ENCODE measurements at places on chromosomes 6 and 20.
A peak's percentile ranks its signal among the peaks of the same experiment; 100 is the strongest.

GRCh38 chr20:19964289-19965265 is 52.6 kb upstream of the NAA20 start:
- DNase-seq, result no peak

GRCh38 chr6:116497113-116497676 is 14.2 kb upstream of the CALHM5 start:
- no peak for DNase-seq

DNA sequence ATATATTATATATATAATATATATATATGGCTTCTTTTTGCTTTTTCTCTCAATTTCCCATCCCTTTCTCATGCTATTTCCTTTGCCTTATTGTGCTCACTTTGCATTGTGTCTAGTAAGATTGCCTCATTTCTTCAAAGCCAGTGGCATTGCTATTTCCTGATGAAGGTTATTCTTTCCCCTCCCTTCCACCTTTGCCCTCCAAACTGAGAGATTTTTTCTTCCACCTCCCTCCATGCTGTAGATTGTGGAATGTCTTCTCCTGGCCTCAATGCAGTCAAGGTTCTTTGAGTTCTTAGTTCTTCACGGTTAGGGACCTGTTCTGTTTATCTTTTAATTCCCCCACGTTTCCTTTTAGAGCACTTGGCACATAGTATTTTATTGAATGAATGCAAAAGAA is 17.2 kb downstream of the SH3BGRL2 start:
- no peak for DNase-seq

- peak; percentile 65 for DNase-seq
Observed at GRCh38 chr6:139349464-139350020, 24.9 kb downstream of the CITED2 start.

DNA sequence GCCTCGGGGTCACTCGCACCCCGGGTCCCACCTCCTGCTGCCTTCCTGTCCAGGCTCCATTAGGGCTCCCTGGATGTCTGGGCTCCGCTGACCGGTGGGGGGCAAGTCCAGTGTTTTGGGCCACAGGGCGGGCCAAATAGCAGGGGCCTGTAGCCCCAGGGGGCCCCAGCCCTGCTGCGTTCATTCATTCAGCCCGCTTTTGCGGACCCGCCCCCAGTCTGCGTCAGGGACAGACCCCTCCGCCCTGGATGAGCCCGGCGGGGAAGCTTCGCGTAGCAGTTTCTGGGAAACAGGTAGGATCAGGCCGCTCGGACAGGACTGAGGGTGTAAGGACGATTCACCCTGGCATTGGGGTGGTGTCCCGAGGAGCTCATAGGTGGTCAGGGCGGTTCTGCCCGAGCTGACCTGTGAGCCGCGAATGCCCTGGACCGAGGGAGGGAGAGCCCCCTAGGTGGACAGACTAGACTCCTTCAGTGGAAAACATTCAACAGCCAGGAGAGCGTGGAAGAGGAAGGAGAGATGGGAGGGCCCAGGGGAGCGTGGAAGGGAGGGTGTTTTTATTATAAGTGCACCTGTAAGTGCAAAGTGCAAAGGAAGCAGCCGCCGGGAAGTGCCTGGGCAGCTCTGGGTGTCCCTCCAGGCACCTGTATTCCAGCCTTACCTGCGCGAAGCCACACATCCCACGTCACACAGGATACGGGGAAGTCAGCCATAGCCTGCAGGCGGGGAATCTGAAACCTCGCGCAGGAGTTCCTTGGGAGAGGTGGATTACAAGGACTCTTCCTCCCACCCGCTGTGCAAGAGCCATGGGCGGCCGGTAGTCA is 662 bp downstream of the ENTPD6 start:
- peak; percentile 72 for DNase-seq

GRCh38 chr6:53628354-53629119 is 37.0 kb downstream of the KLHL31 start:
- no peak for DNase-seq

DNA sequence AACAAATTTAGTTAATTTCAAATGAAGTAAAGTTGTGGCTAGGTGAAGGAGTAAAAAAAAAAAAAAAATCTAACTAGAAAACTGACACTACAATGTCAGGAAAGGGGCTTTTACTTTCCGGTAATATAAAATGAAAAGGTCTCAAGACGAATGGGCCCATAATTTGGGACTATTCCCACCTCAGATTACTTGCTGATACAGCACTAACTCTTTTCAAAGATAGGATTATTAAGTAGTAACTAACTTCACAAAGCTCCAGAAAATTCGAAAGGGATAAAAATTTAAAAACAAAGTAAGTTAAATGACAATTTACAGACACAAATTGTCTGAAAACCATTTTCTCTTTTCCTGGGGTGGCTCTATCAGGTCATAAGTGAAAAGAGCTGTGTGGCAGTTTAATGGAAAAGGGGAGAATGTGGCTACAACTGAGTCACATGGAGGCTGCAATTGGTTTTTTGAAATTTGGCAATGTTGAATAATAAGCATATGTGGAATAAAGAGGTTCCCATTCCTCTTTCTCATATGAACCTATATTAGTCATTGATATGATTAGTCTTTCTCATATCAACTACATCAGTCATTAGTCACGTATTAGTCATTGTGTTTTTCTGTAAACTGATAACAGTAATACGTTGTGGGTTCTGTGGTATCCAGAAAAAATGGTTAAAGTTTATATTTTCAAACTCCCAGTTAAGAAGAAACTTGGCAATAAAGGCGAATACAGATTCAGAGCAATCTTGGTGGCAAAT is 78.0 kb downstream of the RWDD2A start:
- no peak for DNase-seq

- no peak for DNase-seq
Observed at GRCh38 chr20:57666106-57666833, 43.5 kb downstream of the PMEPA1 start.

GRCh38 chr20:36924167-36925045 is 27.1 kb downstream of the SAMHD1 start:
- no peak for DNase-seq

GRCh38 chr6:72826037-72826436 is 204.2 kb downstream of the KCNQ5 start:
- no peak for DNase-seq

DNA sequence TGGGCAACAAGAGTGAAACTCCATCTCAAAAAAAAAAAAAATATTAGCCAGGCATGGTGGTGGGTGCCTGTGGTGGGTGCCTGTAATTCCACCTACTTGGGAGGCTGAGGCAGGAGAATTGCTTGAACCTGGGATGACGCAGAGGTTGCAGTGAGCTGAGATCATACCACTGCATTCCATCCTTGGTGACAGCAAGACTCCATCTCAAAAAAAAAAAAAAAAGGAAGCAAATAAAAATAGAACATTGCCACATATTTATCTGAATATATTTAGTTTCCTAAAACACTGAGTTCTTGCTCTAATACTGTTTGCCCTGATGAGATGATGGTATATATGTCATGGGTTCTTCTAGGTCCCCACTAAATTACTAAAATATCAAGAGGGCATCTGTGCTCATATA is 28.4 kb downstream of the CASP8AP2 start:
- no peak for DNase-seq

- no peak for DNase-seq
Observed at GRCh38 chr6:32424589-32425300, 14.9 kb upstream of the HLA-DRA start.

DNA sequence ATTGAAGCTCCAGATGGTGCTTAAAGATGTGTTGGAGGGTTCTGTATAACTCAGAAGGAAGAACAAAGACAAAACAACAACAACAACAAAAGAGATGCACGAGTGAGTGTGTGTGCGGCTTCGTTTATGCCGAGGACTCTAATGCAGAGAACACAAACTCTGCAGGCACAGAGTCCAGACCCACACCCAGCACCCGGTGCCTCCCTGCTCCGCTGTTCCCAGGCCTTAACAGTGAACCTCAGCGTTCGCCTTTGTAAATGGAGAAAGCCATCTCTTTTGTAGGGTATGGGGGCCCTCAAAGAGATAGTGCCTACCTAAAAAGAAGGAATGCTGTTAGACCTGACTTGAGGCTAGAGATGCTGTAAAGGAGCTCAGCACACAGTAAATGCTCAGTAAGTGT is 243.3 kb downstream of the ERMARD start:
- no peak for DNase-seq

GRCh38 chr6:14797875-14798593 is 447.8 kb upstream of the JARID2 start:
- DNase-seq, result no peak

GRCh38 chr20:61030130-61030529 is 221.9 kb upstream of the CDH4 start:
- DNase-seq, result no peak

DNA sequence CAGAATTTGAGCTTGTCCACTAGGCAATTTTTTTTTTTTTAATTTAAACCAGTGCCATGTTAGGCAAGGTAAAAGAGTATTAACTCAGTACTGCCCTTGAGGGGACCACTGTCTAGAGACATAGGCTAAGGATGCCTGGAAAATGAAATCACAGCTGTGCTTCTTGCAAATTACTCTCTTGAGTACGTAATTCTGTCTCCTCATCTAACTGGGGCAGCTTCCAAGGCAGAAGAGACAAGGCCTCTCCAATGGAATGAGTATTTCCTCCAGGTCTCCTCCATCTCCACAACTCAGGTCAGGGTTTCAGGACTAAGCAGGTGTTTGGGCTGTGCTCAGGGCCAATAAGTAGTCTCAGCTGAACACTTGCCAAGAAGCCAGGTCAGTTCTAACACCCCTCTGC is 33.8 kb upstream of the MRPS10 start:
- no peak for DNase-seq

DNA sequence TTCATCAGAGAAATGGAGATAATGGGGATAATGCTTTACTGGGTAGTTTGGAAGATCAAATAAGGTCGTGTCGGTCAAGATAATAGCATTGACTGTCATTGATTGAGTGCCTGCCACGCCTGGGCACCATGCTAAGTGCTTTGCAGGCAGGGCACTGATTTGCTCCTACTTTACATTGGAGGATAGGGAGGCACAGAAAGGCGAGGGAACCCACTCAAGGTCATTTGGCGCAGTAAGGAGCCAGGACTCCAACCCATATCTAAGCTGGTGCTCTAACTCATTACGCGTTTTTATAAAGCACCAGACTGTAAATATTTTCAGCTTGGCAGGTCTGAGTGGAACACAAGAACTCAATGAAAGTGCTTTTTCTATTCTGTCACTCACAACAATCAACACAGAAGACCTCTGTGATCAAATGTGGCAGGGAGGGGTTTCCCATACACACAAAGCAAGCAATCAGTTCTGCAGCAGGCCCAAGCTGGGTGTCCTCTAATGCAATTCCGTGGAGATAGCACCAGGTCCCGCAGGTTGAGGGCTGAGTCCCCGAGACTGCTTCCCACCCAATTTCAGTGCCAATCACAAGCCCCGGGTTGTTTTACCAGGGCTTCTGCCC is 373.6 kb downstream of the CDH26 start:
- DNase-seq, result no peak

GRCh38 chr6:69835414-69836179 is 30.8 kb upstream of the COL19A1 start:
- peak; percentile 42 for DNase-seq

- DNase-seq, result no peak
Observed at GRCh38 chr20:20793591-20793990, 81.1 kb upstream of the RALGAPA2 start.

DNA sequence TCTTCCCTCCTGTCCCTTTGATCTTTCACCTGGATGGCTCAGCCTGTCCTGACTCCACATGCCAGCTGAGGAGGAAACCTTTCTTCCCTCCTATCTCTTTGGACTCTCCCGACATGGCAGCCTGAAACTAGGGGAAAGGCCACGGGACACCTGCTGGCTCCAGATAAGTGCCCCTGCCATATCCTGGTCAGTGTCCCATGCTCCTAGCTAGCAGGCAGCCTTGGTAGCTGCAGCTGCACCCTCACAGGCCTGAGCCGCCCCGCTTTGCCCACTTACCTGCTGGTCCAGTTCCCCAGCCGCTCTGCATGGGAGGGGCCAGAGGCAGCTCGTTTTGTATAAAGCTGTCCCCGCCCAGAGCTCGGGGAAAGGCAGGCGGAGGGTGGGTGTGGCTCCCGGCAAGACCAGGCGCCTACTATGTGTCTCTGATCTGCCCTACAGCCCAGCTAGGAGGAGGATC is 7.4 kb upstream of the SLC52A3 start:
- DNase-seq, result no peak

DNA sequence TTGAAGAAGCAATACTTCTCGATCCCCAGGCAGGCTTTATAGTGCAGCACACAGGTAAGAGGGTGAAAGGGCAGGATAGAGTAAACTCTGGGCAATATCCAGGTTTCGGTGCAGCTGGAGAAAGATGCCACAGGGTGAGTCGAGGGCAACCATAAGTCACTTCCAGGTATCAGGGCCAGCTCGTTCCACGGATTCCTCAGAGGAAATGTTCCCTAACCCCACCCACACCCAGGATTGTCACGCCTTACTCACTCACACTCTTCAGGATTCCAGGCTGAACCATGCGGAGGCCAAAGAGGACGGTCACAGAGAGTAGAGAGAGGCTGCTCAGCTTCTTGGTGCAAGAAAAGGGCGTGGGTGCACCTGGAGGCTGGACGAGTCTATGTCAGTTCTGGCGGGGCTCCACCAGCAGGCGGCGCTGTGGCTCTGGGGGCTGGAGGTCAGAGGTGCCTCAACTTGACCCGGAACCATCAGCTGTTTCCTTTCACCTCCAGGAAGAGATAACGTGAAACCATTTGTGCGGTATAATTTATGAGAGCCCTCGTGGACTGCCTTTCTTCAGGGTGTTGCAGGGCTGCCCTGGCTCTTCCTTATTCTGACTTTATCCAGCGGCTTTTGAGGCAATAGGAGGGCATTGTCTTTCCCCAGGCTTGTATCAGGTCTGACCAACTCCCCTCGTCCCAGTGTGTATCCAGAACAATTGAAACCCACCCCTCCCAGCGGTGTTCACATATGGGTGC is 14.5 kb upstream of the WFDC12 start:
- DNase-seq, result peak; percentile 23

DNA sequence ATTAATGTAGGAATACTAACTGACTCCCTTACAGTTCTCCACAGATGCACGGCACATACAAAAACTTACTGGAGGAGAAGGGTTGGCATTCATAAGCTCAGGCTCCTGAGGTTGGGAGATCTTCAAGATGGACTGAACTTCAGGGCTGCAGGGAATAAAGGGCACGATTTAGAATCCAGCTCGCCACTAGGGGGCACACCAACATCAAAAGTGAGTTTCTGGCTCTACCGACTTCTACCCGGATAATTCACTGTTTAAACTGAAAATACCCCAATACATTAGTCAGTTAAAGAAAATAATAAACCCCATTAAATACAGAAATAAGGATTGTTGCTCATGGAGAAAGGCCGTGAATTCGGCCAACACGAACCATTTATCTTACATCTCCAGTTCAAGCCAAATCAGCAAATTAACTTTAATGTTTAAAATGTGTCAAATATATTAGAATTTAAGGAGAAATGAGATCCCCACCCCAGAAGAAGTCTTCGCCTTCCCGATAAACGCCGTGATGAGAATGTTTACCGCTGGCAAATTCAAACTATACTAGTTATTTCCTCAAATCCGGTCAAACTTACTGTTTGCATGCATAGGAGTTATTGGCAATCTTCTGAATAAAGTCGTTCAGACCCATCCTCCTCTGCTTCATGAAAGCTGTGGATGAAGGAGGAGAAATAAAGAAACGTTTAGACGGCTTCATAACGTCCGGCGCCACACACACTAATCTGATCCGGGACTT is 121.7 kb upstream of the SLC2A12 start:
- peak; percentile 81 for DNase-seq
